ENCODE measurements at places on chromosomes 3 and 15.
A peak's percentile ranks its signal among the peaks of the same experiment; 100 is the strongest.

- DNase-seq, result no peak
Observed at GRCh38 chr15:82730022-82730530, 20.4 kb upstream of the AP3B2 start.

DNA sequence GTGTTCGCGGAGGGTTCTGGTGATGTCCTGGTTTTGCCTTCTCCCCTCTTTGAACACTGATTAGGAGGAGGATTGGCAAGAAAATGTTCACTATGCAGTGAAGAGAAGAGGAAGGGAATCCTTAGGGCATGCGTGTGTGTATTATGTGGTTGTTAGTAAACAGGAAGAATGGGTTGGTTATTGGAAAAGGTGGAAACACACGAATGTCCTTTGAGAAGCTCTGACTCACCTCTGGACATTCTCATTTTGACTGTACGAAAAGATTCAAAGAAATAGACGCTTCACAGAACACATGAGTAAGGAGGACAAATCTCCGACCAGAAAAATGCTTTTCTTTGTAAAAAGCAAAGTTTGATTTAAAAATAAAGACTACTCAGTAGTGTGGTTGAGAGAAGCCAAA, 188.8 kb upstream of the PRICKLE2 start:
- no peak for DNase-seq

GRCh38 chr3:198080521-198081384, 120.7 kb downstream of the LMLN start:
- DNase-seq, result peak; percentile 92

GRCh38 chr15:90845201-90845949, 23.0 kb upstream of the FURIN start:
- no peak for DNase-seq

DNA sequence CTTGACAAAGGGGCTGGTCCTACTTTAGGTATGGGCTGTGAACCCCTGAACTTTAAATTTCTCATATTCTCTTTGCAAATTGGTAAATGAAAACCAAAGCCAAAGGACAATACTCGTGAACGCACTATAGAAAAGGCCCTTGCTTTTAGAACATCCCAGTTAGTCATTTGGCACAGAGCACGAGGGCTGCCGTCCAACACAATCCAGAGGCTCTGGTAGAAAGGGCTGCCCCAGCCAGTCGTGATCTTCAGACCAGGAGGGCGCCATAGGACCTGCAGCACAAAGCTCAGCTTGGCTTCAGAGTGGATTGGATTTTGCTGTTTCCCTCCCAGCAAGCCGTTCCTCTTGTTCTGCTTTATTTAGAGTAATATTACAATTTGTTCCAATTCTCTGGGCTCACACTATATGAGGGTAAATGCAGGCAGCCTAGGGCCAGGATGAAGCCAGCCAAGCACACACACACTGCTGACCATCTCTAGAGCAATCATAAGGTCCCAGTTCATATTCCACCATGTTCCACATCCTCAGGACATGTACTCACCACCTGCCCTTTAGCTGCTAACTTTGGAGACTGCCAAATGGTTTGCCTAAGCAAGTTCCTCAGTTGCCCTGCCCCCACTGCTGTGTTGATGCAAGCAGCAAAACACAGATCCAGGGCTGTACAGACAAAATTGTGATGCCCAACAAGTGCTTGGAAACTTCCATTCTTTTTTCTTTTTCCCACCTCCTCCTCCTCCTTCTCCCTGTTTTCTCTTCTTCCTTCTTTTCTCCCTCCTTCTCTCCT, 6.0 kb upstream of the BFSP2 start:
- DNase-seq, result no peak

GRCh38 chr3:171680726-171681411, 129.4 kb downstream of the PLD1 start:
- no peak for DNase-seq

DNA sequence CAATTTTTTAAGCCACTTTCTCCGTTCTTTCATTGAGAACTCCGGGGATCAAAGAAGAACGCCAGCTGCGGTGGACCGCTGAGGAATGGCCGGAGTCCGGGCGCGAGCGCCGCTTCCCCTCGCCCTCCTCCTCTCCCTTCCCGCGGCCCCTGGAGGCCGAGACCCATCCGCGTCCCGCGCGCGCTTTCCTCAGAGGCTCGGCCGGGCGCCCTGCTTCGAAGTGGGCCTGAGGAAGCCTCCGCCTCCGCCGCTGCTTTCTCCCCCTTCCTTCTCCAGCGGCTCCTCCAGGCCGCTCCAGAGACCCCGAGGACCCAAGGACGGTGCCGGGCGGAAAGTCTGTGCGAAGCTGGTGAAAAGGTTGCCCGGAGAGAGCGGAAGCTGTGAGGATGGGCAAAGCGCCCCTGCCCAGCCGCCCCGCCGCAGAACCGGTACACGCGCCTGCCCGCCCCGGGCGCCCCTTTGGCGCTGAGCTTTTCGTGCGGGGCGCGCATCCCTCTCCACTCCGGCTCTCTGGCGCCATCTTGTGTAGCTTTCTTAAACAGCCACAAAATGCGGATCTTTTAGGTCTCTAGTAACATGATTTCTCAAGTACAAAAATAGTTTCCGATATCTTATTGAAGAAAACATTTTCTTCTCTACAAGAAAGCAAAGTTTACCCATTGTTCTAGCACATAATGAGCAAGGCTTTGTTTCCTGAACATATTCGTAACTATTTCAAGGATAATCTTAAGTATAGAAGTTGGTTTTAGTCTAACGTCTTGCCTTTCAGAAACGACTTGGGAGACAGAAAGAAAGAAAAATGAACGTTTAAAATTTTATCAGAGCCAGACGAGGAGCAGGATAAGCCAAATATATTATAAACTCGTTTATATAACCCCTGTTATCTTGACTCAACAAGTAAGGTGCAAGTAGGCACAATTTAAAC, 59.2 kb upstream of the FAM174B start:
- DNase-seq, result peak; percentile 98

GRCh38 chr3:71690341-71690841, 34.8 kb downstream of the EIF4E3 start:
- peak; percentile 60 for DNase-seq

DNA sequence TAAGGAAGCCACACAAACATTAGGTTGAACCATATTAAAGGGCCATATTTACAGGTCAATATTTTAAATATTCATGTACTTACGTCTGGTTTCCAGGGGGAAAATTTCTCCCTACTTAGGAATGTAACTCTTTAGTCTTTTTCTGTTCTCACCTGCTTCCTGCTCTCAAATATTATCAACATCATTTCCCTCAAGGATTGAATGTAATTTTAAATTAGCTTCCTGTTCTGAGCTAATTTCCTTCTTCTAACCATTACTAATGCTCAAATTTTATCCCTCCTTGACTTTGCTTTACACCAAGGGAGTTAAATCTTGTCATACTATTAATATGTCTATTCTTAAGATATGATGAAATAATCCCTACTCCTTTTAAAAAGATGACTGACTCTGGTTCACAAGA, 103.4 kb upstream of the UBP1 start:
- no peak for DNase-seq

GRCh38 chr3:55169161-55169560, 241.3 kb upstream of the LRTM1 start:
- no peak for DNase-seq

DNA sequence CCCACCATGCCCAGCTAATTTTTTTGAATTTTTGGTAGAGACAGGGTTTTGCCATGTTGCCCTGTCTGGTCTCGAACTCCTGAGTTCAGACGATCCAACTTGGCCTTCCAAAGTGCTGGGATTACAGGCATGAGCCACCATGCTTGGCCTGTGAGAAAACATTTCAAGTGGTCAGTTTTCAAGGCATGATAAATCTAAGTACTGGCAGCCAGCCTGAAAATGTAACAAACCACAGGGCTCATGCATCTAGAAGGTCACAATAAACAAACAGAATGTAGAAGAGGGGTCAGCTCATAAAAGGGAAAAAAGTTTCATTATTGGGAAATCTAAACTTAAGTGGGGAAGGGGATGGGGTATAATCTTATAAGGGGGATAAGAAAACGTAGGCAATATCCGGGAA, 39.9 kb downstream of the PPCDC start:
- no peak for DNase-seq

- no peak for DNase-seq
Observed at GRCh38 chr15:93378558-93378957, 289.5 kb upstream of the RGMA start.

- DNase-seq, result peak; percentile 73
Observed at GRCh38 chr3:27632431-27633223, 89.5 kb downstream of the EOMES start.

DNA sequence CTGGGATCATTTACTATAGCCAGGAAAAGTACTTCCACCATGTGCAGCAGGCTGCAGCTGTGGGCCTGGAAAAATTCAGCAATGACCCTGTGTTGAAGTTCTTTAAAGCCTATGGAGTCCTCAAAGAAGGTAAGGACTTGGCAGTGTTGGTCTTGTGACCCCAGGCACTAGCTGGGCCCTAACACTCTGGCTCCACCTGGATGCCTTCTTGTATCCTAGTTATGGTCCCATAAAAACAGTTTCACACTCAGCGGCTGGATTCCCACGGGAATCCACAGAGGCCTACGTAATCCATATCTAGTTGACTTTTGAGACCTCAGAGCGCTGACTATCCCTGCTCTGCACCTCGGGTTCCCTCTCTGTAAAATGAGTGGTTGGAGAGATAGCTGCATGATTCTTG, 1.6 kb downstream of the TTC21A start:
- no peak for DNase-seq

- DNase-seq, result peak; percentile 4
Observed at GRCh38 chr3:112424394-112424793, 74.9 kb downstream of the BTLA start.

DNA sequence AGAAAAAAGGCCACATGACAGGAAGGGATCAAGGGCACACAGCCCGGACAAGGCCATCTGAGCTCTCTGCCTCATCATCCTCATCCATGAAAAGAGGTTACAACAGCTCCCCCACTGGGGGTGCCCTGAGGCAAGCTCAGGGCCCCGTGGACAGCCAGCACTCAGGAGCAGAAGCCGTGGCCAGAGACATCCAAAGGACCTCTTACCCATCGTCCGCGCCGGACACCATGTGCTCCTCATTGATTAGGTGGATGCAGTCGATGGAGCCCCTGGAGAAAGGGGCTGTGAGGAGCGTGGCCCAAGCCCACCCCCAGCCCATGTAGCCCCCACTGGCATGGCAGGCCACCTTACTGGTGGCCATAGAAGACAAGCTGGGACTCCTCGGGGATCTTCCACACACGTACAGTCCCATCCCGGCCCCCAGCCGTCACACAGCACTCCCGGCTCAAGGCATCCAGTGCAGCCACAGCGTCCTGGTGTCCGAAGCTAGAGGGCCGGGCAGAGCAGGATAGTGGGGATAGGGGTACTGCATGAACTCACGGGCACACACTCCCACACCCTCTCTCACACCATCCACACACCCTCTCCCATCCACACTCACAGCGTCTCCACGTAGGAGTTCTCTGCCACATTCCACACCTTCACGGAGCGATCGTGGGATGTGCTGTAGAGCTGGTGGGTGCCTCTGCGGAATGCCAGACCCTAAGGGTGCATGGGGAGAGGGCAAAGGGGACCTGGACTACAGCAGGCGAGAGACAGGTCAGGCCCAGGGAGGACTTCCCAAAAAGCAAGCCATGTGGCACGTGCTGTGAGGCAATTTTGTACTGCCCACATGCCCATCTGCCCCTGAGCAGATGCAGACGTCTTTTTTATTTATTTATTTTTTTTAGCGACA, 6.5 kb downstream of the RRP9 start:
- DNase-seq, result no peak

DNA sequence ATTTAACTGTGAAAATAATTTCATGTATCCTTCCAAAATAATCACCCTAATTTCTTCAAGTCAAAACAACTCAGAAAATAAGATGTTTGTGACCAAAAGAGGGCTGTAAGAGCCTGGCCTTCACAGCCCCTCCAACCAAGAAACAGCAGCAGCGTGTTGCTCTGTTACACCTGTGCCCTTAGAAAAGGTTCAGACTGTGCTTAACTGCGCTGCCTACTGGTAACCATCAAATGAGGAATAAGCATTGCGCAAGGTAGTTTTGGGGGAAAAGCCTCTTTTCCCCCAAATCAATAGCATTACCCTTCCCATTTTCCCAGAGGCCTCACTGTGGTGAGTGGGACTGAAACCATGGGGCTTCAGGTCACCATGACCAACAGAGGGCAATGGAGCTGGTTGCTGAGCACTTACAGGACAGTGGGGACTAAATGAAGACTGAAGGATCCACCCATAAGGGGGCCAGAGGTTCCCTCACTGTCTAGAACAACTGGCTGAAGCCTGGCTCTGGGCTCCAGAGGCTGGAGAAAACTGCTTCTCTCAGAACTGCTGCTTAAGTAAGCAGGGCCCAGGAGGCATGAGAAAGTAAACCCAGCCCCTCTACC, 110.7 kb downstream of the PLCH1 start:
- no peak for DNase-seq

GRCh38 chr3:156668073-156668763, 6.2 kb upstream of the TIPARP start:
- no peak for DNase-seq

DNA sequence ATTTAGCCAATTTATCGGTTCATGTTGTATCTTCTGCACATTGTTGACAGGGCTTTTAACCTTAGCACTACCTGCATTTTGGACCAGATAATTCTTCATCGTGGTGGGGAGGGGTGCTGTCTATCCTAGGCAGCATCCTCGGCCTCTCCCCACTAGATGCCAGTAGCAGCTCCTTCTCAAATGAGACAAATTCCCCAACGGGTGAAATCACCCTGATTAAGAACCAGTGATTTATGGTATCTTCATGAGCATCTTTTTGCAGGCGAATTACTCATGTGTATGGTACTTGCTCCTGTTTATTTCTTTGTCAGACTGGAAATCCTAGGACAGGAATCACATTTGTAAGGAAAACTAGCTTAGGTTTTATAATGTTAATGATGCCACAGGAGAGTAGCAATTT, 68.0 kb downstream of the C3orf70 start:
- no peak for DNase-seq

DNA sequence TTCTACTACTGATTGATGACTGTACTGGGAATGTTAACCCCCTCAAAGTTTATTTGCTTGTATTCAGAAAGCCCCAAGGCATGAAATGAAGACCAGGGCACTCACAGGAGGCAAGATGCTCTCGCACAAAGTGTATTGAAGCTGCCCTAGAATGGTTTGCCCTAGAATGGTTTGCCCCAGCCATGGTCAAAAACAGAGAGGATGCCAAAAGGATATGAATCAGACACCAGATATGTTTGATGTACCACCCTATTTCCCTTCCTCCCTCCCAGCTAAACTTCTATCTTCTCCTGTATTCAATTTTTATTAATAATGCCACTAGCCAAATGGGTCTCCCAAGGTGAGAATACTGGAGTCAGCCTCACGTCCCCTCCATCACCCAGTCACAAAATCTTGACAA, 101.3 kb downstream of the TMCO5A start:
- DNase-seq, result no peak

Measured in eye (tissue), 1 donor.